Cardiac muscle cell (in vitro differentiated cells and primary cell): ENCODE measurements at places on chromosomes 5 and 9. TPM values are rescaled to one million over a fixed set of nuclear protein-coding genes. Genes with fewer than 3 reads are reported as not detected.

The TNFSF8 gene
- not detected in 2 replicates for polyA plus RNA-seq

The LEAP2 gene
- 1.5 and 3.6 TPM in 2 replicates for polyA plus RNA-seq

The SHC3 gene
- polyA plus RNA-seq = 0.07 and 0.34 TPM in 2 replicates

The NTNG2 gene
- polyA plus RNA-seq = 1.7 and 2.5 TPM in 2 replicates

DNA sequence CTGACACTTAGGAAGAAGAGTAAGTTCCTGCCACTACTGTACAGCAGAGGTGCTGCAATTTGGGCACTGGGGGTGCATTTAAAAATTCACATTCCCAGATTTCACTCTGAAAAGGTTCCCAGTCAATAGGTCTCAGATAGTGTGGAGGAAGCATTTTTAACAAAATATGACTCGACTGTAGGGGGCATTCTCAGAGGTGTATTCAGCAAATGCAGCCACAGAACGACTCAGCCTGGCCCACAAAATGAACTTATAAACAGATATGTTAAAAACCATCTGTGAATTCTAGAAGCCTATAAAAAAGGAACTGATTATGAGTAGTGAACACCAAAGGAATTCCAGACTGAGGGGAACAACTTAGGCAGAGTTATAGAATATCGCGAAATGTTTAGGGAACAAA lies 31.1 kb downstream of the MLLT3 start:
- no peak for DNase-seq
- H3K27ac ChIP-seq = no peak overlapping the region
- no peaks in the 10 kb centered on the region for H3K27me3 ChIP-seq
- no peaks in the 10 kb centered on the region for H3K4me1 ChIP-seq
- H3K36me3 ChIP-seq = no peaks in the 10 kb centered on the region

DNA sequence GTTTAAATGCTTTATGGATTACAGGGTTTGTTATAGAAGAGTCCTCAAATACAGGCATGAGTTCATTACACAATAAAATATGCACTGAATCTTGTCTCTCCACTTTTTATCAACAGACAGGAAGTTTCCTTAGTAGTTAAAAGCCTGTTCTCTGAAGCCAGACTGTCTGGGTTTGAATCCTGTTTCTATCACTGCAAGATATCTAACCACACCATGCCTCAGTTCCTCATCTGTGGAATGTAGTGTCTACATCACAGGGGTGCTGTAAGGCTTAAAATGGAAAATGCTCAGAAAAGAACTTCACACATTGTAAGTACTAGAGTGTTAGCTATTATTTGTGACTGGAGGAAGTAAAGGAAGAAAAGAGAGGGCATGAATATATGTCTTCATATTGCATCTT lies 9.3 kb downstream of the LIX1 start:
- H3K36me3 ChIP-seq = peaks cover 8% of the 10 kb centered on the region
- H3K4me1 ChIP-seq = peaks cover 76% of the 10 kb centered on the region
- no peak overlapping the region for H3K4me3 ChIP-seq
- DNase-seq = no peak

GRCh38 chr9:126633881-126634558 lies 20.3 kb downstream of the LMX1B start:
- no peaks in the 10 kb centered on the region for H3K36me3 ChIP-seq
- no peak overlapping the region for H3K27ac ChIP-seq
- no peak for DNase-seq
- peaks cover 100% of the 10 kb centered on the region for H3K27me3 ChIP-seq
- no peak overlapping the region for H3K4me3 ChIP-seq
